ENCODE measurements at places on chromosomes 1 and 21.

- DNase-seq, result no peak
These were observed 82.4 kb downstream of the NPHS2 start for GRCh38 chr1:179493323-179493722.

GRCh38 chr1:19437891-19438294 is 47.4 kb downstream of the CAPZB start:
- DNase-seq, result no peak

DNA sequence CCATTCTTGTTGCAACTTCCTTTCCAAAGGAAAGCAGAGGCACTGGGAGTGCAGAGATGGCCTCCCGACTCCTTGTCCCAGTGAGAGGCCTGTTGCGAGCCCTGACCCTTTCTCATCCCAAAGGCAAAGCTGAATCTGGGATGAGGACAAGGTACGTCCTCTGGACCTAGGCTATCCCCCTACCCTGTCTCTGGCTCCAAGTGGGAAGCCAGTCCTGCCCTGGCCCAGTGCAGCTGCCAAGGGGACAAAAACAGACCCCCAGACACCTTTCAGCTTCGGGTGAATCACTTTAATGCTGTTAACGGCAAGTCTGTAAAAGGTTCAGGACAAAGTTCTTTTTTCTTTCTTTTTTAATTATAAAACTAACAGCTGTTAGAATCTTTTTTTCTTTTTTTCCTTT is 2.5 kb downstream of the TSSK3 start:
- DNase-seq, result no peak

GRCh38 chr1:57353654-57354053 is 70.2 kb downstream of the DAB1 start:
- DNase-seq, result no peak

DNA sequence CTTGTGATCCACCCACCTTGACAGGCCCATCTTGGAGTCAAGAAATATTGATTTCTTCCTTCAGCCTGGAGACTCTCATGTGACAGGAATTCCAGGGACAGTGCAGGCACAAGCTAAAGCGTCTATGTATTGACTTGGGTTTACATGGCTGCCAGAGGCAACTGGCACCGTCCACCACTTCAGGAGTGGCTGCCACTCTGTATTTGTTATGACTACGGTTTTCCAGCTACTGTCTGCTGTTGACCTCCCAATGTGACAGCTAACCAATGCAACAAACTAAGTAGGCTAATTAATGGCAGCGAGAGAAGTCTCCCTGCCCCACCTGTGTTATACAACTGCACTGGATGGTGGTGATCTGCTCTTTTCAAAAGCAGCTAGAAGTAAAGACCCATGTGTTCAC is 56.9 kb downstream of the CD58 start:
- DNase-seq, result no peak

DNA sequence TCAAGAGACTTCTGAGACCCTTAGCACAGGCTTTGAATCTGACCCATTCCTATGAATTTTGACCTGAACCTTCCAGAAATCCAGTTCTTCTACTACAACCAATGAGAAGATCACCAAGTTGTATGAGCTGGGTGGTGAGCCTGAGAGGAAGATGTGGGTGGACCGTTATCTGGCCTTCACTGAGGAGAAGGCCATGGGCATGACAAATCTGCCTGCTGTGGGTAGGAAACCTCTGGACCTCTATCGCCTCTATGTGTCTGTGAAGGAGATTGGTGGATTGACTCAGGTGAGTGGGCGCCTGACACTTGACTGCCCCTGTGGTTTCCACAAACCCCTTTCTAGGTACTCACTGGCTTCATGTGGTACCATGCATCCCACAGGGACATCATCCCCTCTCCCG is 20.0 kb upstream of the PIGV start:
- DNase-seq, result no peak

DNA sequence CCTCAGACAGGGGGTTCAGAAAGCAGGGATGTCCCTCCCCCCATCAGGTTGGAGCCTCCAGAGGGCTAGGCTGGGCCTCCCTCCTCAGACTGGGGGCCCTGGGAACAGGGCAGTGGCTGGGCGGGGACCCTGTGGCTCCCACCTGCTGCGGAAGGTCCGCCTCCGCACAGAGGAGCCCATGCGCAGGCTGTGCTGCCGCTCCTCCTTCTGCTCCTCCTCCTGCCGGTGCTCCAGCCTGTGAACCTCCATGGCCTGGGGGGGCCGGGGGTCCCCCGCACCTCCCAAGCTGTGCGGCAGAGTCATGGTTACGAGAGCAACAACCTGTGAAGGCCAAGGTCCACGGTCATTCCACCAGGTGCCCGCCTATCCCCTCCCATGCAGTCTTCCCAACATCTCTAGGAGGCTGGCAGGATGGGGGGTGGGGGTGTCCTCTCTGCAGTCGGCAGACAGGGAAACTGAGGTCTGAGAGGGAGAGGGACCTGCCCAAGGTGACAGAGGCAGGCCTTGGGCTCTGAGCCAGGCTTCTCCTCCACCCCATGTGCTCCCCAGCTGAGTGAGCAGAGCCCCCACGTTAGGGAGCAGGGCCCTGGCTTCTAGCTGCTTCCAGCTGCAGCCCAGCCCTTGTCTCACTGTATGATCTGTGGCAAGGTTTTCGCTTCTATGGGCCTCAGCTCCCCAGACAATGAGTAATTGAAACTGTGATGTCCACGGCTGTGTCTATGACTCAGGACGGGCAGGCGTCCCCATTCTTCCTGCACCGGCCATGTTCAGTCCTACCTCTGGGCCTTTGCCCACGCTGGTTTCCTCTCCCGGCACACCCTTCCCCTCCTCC is 3.4 kb downstream of the MYOM3 start:
- no peak for DNase-seq

DNA sequence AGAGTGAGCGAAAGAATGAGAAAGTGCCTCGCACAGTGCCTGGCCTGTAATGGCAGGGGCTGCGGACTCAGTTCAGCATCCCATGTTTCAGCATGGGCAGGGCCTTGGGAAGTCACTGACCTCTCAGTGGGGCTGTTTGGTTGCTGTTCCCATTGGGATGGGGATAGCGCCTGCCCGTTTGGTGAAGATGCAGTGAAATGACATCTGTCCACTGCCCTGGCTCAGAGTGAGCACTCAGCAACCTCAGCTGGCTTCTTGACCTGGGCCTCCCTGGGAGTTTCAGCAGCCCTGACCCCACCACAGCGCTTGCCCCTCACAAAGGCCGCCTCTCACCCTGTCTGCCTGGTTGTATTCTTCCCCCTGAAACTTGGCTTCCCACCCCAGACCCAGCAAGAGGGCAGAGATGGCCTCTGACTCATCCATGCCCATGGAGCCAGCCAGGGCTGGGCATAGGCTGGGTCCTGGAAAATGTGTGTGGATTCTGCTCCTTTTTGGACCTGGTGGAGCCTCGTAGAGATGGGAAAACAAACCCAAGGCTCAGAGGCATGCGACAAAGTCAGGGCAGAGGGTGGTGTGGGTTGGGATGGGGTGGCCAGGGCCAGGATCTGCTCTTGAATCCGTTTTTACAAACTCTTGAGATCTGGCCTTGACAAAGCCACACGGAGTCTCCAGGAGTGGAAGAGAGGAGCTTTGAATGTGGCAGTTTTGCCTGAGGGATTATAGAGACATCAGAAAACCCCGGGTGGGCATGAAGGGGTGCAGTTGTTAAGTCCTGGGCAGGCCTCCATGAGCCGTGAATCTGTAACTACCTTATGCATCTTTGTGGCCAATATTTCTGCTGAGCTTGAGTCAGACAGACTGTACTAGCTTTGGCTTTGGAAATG is 1.2 kb downstream of the XKR8 start:
- no peak for DNase-seq

DNA sequence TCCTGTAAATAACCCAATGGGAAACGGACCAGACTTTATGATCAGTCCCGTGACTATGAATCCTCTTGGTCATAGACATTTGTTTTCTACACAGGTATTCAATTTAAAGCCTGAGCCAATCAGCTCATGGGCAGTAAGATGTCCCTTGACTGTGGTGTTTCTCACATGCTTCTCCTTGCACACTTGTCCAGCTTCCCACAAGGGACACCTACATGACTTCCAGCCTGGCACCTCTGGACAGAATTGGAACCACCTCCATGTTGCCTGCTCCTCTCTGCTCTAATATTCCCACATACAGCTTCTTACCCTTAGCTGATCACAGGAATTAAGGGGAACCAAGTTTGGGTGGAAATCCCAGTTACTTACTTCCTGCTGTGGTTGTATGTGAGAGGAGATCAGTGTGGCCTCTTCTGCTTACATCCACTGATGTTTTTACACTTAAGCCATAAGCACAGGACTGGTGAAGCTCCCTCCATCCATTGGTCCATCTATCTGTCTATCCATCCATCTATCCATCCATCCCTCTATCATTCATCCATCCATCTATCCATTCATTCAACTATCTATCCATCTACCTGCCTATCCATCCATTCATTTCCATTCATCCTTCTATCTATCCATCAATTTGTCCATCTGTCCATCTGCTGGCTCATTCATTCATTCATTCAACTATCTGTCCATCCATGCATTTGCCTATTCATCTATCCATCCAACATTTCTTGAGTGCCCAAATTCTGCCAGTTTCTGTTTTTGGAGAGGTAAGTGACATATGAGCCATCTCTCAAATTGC is 16.4 kb downstream of the RUNX1 start:
- DNase-seq, result no peak

DNA sequence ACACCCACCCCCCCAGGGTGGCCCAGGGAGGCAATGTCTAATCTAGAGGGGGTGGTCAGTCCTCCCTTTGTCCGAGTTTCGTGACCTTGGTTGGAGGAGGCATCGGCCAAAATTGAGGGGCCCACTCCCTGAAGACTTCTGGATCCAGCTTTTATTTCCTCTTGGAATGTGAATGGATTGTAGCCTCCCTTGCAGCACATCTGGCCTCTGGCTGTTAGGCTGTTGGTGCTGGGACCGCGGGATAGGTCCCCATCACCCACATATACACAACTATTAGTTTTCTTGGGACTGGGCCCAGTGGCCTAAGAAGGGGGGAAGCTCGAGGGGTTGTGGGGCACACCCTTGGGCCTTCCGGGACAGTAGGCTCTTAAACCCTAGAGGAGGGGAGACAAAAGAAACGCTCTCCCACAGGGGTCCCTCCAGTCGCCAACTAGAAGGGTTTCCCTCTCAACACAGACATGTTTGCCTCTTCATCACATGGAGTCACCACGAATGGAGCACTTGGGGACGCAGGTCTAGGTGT is 2.5 kb downstream of the LHX4 start:
- DNase-seq, result no peak

GRCh38 chr1:173878251-173878650 is 10.1 kb downstream of the ZBTB37 start:
- no peak for DNase-seq

DNA sequence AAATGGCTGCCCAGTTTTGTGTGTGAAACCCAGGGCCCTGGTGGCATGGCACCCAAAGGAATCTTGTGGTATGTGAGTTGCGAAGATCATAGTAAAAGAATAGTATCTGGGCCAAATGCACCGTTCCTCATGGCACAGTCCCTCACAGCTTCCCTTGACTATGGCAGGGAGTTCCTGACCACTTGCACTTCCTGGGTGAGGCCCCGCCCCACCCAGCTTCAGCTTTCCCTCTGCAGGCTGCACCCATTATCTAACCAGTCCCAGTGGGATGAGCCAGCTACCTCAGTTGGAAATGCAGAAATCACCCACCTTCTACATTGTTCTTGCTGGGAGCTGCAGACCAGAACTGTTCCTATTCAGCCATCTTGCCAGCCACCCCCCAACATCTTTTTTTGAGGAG is 63.0 kb downstream of the SLC5A9 start:
- no peak for DNase-seq

DNA sequence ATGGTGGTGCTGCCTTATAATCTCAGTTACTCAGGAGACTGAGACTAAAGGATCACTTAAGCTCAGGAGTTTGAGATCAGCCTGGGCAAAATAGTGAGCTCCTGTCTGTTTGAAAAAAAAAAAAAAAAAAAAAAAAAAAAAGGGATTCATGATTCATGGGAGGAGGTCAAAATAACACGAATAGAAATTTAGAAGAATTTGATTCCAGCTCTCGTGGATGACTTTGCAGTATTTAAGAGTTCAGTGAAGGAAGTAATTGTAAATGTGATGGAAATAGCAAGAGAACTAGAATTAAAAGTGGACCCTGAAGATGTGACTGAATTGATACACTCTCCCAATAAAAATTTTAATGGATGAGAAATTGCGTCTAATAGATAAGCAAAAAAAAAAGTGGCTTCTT is 15.8 kb downstream of the AUNIP start:
- no peak for DNase-seq

- DNase-seq, result no peak
These were observed 46.9 kb upstream of the ADARB1 start for GRCh38 chr21:45027241-45028196.

- DNase-seq, result no peak
These were observed 24.8 kb upstream of the ZMYM4 start for GRCh38 chr1:35243691-35244090.

GRCh38 chr1:74771913-74772515 is 39.1 kb downstream of the TYW3 start:
- DNase-seq, result peak; percentile 36

DNA sequence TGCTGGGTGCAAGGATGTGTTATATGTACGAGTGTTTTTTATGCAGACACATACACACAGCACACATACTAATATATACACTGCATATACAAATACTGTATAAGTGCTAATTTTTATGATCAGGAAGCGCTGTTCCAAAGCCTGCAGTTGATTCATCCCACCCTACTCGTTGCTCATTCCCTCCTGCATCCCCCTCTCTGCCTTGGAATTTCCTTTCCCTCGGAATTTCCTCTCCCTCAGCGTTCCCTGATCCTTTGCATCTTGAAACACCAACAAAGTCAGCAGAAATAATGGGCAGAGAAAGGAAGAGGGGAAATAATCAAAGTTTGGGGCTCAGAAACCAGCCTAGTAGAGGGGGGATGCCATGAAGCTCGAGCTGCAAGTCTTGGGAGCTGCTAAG is 98.9 kb downstream of the CSMD2 start:
- DNase-seq, result no peak

GRCh38 chr1:69016468-69016867 is 519.6 kb upstream of the DEPDC1 start:
- no peak for DNase-seq

GRCh38 chr1:222372221-222372620 is 175.7 kb downstream of the HHIPL2 start:
- DNase-seq, result no peak

DNA sequence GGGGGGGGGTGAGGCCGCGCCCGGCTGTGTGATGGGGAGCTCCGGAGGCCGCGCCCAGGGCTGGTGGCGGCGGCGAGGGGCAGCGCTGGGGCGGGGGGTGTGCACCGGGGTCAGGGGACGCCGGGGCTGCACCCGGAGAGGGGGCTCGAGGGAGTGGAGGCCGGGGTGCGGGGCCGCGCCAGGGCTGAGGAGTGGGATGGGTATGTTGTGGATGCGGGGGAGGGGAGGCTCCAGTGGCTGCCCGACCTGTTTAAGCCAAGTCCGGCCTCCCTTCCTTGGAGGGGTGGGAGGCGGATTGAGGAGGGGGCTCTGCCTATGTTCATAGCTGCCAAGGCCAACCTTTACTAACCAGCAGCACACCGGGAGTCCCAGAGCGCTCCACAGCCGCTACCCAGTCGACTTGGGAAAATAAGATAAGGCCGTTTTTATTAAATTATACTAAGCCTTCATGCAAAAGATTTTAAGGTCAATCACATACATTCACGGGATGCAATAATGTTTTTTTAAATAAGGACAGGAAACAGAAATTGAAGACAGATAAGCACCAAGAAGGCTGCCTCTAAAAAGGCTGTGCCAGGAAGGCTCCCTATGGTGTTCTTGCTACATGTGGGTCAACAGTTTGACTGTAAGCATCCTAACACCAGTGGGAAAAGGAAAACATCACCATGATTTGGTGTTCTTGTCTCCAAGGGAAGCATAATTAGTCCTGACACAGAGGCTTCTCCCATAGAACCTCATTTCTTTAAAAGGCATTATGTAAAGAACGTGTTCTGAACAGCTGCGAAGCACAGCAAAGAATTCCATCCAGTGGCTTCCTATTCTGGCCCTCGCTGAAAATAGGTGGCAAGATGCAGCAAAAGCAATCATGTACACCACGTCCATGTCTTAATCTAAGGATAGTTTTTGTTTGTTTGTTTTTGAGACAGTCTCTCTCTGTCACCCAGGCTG is 626 bp upstream of the HLCS start:
- DNase-seq, result no peak
